Common myeloid progenitor, CD34-positive (primary cell): ENCODE measurements at places on chromosomes 2 and 18.

GRCh38 chr2:239563561-239563960 lies 162.7 kb upstream of the HDAC4 start:
- DNase-seq, result no peak

DNA sequence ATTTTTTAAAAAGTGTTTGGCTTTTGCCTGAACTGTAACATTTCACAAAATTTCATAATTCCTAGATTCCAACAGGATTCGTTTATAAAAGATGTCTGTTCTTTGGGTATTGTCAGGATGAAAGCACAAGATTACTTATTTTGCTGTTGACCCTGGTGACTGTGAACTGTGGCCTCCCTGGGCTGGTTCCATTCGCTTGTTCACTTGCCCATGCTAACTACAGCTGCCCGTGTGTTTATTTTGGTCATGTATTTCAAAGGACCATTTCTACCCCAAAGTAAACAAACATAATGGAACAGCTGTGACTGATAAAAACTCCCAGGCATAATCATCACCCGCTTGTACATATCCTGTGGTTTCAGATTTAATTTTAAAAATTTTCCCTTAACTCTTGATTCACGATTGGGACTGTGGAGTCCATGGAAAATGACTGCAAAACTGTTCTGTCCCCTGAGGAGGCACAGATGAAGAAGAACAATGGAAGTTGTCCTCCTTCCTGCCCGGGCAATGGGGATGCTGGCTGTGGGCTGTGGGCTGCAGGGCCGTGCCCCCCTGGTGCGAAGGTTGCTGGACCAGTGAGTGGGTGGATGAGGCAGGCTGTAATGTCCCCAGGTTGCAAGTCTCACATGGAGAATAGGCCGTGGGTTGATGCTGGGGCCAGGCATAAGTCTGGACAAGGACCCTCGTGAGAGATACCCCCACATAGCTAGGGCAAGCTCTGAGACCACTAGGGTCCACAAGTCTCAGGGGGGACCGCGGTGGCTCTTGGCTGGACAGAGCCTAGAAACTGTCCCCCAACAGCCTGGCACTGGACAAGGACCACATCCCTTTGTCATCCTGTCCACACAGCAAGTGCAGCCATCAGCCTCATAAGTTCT lies 28.9 kb upstream of the HDAC4 start:
- DNase-seq, result no peak

GRCh38 chr2:10406491-10407188 lies 41.5 kb downstream of the ODC1 start:
- no peak for DNase-seq

DNA sequence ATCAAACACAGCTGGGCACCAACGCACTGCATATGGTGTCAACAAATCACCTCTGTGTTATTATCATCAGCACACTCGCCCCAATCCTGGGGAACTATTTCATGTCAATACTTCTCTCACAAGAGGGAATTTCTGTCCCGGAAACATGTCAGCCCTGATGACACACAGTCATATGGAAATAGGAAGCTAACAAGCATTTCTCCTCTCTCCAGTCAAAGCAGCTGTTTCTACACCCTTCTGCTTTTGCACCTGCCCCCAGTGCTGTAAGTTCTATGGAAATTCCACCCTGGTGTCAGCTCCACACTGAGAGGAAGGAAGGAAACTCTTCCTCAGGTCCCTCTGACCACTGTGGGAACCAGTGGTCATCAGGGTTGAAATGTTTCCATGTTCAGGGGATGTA lies 447.6 kb upstream of the ID2 start:
- peak; percentile 17 for DNase-seq

DNA sequence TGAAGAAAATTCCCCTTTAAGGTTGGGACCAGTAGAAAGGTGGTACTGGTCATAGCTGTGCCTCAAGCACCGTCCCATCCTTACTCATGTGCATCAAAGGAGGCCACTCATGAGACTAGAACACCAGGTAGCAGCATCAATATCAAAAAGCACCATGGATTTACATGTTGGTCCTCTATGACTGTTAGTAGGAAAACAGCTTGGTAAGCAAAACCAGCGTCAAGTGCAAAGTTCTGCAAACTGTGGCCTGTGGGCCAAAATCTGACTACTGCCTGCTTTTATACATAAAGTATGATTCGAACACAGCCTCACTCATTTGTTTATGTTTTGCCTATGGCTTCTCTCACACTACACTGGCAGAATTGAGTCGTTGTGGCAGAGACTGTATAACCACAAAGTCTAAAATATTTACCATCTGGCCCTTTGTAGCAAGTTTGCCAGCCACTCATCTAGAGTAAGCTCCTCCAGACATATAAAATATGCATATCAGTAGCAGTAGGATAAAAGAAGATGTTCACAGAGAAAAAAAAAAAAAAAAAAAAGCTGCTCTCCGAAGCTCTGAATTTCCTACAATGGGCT lies 119.7 kb upstream of the CTNNA2 start:
- no peak for DNase-seq

DNA sequence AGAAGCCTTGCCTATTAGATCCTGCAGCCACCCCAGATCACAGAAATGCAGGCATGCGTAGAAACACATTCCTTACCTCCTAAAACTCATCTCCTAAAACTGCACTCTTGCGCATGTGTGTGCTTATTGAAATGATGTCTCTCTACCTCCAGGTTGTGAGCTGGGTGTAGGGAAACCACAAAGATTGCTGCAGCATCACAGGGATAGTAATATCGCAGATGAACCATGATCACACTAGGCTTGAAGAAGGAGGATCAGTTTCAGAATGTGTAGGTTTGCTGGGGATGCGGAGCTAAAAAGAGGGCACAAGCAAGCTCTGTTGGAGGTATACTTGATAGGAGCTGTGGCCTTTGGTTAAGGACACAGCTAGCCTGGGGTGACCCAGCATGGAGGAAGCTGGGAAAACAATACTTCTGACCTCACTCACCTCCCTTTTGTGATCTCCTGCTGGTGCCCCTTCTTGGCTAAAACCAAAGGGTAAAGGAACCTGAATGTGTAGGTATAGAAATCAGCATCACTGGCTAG lies 118.8 kb downstream of the SETBP1 start:
- DNase-seq, result no peak

DNA sequence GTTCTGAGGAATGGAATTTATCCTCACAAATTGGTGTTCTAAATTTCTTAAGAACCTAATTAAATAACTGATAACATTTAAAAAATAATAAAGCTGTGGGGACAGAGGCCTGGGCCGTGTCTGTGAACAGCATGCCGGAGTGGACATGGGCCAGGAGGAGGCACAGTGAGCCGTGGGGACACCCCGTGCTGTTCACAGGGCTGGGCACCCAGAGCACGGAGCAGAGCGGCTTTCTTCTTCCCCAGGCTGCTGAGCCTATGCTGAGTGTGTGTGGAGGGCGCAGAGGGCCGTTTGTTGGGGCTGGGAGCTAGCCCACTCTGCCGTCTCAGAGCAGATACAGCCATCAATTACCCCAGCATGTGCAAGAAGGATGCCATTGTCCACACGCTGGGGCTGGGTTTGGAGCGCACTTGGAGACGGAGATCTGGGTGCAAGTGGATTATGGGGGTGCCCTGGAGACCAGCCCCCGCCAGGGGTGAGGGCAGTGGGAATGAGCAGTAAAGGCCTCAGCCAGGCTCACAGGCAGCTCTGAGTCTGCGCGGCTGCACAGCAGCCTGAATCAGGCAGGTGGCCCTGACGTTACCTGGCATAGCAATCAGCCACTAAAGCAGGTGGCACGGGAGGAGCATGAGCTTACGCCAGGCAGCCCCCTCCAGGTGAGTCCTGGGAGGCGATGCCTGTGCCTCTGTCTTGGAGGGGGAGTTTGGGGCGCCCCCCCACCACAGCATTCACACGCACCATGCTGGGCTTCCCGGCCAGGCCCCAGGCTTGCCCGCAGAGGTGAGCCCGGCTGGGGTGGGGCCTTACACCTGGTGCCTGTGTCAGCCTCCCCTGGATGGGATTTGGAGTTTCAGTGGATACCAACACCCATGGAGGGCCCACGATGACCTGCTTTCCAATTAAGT lies 52.1 kb upstream of the SLC66A3 start:
- DNase-seq, result no peak

DNA sequence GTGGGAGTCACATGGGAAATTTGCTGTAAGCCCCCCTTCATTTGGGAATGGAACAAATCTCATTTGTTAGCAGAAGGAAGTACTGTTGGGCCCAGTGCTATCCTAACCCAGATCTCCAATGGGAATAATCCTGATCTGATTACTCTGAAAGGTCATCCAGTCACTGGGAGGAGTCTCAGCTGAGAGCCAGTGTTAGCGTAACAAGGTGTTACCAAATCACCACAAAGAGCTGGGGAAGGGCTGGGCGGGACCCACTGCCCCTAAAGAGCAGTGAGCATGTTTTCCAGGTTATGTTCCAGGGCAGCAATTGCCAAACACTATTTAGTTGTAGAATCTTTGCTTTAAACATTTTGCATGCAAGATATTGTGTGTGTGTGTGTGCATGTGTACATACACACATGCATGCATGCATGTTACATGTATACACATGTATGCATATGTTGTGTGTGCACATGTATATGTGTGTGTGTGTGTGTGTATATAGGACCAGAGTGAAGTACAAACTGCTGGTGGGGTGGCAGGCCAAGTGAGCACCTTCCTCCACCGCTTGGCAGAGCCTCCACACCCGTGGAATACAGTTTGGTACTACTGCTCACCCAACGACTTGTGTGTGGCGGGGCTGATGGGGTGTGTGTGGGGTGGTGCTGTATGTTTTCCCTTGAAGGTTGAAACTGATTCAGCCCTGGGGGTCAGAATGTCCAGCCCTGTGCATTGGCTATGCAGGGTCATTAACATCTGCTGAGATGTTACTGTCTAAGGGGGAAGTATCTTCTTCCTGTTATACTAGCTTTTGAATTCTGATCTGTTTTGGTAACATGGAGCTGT lies 15.2 kb downstream of the INPP5D start:
- DNase-seq, result no peak

DNA sequence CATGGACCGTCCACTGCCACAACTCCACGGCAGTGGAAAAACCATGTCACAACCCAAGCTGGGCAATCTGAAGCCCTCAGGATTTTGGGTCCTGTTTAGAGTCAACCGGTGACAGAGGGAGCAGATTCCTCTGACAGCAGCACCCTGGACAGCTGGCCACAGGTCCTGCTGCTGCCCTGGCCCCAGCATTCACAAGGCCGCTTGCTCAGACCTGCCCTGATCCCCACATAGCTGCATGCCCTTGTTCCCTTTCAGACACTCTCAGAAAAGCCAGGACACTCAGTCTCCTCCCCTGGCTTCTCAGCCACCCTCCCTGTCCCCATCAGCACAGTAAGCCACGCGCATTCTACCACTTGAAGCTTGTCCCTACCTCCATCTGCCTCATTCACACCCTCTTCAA lies 1.6 kb downstream of the COPS9 start:
- DNase-seq, result no peak

DNA sequence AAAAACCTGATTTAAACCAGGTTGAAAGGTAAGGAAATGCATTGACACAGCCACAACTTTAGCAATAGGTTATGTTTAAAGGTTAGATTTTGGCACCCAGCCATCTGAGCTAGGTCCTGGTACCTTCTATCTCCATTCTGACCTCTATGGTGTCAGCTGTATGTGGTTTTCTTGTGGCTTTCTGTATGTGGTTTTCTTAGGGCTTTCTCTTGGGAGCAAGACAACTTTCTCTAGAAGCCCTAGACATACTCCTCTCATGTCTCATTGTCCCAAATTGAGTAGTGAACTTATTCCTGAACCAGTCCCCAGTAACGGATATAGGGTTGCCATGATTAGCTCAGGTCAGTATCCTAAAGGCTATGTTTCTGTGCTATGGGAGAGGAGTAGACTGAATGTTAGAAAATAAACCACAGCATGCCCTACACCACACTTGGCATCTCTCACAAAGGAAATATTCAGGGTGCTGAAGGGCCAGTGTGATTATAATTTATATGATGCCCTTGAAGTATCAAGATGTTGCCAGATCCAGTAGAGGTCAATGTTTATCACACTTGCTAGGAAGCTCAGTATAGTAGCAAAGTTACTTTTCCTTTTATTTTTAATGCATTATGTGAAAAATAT lies 176.1 kb downstream of the CAPN13 start:
- DNase-seq, result peak; percentile 16

DNA sequence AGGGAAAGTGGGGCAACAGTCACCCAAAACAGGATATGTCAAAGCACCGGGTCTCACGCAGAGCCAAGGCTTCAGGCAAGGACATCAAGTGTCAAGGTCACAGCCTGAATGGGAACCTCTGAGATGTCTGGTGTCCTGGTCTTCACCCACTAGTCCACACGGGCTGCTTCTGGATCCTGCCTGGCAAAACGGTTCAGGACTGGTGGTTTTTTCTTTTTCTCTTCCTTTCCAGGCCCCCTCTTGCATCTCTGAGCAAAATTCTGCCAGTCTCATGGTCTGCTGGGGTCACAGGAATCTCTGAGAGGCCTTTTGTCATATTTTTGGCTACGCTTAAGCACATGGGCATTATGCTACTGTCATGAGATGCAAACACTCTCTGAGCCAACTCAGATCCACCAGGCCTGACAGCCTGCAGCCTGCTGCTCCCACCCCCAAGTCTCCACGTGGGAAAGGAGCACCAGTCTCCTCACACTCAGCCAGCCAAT lies 518.2 kb upstream of the ZEB2 start:
- no peak for DNase-seq

GRCh38 chr2:66439812-66440542 lies 5.1 kb downstream of the MEIS1 start:
- DNase-seq, result no peak

DNA sequence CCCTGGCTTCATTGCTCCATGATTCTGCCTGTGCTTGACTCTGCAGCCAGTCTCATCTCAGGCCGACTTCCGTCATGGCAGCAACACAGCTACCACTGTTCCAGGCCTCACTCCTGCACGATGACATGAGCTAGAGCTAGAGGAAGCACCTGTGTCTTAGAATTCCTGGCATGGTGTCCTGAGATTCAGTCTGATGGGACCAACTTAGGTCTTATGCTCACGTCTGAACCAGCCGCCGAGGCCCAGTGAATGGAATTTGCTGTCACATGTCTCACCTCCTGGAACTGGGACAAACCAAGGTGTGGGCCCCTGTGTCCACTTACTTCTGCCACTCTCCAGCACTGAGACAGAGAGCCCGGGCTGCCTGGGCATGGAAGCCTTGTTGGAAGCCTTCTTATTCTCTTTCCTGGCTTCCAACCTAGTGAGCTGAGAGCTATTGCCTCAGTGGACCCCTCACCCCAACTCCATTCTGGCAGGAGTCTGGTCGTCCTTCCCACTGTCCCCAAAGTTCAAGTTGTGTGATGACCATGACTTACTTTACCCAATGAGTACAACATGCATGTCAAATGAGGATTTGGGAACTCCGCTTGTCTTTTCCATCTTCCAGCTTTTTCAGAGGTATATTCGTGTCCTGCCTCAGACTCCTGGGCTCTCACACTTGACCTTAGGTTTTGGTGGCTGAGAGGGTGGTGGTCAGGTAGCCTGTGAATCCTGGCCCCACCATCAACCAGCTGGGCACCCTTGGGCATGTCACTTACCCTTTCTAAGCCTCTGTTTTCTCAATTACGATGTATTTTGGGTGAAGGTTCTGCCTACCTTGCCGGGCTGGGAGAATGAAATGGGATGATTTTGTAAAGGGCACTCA lies 39.1 kb upstream of the HS6ST1 start:
- no peak for DNase-seq

DNA sequence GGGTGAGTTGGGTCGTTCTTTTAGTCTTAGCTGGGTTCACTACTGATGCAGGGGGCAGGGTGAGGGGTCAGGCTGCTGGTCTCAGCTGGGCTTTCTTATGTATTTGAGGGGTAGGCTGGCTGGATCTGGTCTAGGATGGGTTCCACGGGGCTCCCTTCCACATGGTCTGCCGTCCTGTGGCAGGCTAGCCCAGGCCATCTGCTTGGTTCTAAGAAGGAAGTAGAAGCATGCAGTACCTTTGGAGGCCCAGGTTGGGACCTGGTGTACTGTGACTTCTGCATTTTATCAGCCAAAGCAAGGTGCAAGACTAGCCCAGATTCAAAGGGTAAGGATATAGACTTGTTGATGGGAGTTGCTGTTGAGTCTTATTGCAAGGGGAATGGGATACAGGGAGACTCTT lies 35.5 kb upstream of the MGAT5 start:
- peak; percentile 71 for DNase-seq
